ENCODE measurements at places on chromosomes 5 and 9. TPM values are rescaled to one million over a fixed set of nuclear protein-coding genes. Genes with fewer than 3 reads are reported as not detected.
A peak's percentile ranks its signal among the peaks of the same experiment; 100 is the strongest.

- DNase-seq, result no peak
Observed at GRCh38 chr5:127192836-127193338, 97.7 kb upstream of the MEGF10 start.

- no peak for DNase-seq
Observed at GRCh38 chr5:121915765-121916164, 46.0 kb upstream of the SRFBP1 start.

Gene SLC6A18
- not detected for total RNA-seq

Gene RORB
- not detected for total RNA-seq

- DNase-seq, result no peak
Observed at GRCh38 chr9:135611142-135611874, 28.0 kb downstream of the GLT6D1 start.

DNA sequence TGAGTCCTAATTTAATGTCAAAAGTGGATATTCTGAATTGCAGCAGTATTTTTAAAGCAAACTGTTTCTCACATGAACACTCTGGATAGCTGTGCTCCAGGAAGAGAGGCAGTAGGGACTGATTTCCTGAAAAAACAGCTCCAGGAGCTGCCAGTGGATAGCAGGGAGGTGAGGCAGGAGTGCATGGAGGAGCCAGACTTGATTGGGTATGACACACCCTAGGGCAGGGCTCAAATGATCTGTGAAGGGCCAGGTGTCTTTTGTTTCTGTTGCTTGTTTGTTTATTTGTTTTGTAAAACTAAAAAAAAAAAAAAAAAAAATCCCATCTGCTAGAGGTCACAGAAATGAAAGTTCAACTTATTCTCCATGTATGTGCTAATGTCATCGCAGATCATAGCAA, 83.4 kb downstream of the ADRB2 start:
- no peak for DNase-seq

Gene SV2C
- not detected for total RNA-seq

GRCh38 chr5:7398596-7399280, 2.8 kb downstream of the ADCY2 start:
- no peak for DNase-seq

Gene CCDC171
- total RNA-seq, result 1.9 TPM

- DNase-seq, result peak; percentile 24
Observed at GRCh38 chr9:68999393-69000105, 14.4 kb downstream of the PRKACG start.

GRCh38 chr5:169029661-169030274, 271.2 kb downstream of the SLIT3 start:
- DNase-seq, result no peak

DNA sequence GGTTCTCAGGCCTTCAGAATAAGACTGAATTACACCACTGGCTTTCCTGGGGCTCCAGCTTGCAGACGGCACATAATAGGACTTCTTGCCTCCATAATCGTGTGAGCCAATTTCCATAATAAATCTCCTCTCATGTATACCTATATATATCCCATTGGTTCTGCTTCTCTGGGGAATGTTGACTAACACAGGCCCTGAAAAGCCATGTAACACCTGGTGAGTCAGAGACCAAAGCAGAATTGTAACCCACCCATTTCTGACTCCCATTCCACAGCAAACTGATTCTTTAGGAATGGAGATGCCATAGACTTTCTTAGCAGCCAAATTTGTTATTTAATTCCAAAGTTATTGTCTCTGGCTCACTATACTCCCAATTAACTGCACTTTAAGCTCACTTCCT, 85.4 kb upstream of the AGXT2 start:
- DNase-seq, result no peak

Gene MARVELD2
- 1.6 TPM for total RNA-seq

GRCh38 chr5:96370976-96371375, 62.1 kb downstream of the PCSK1 start:
- DNase-seq, result no peak

- DNase-seq, result no peak
Observed at GRCh38 chr9:19409401-19410194, 789 bp downstream of the ACER2 start.

Gene CCDC192
- not detected for total RNA-seq

GRCh38 chr5:157165668-157166067, 396 bp downstream of the GARIN3 start:
- no peak for DNase-seq

GRCh38 chr9:7239708-7240107, 481.9 kb downstream of the KDM4C start:
- no peak for DNase-seq

Gene ST8SIA4
- 105 TPM for total RNA-seq

Gene EIF4E1B
- not detected for total RNA-seq

DNA sequence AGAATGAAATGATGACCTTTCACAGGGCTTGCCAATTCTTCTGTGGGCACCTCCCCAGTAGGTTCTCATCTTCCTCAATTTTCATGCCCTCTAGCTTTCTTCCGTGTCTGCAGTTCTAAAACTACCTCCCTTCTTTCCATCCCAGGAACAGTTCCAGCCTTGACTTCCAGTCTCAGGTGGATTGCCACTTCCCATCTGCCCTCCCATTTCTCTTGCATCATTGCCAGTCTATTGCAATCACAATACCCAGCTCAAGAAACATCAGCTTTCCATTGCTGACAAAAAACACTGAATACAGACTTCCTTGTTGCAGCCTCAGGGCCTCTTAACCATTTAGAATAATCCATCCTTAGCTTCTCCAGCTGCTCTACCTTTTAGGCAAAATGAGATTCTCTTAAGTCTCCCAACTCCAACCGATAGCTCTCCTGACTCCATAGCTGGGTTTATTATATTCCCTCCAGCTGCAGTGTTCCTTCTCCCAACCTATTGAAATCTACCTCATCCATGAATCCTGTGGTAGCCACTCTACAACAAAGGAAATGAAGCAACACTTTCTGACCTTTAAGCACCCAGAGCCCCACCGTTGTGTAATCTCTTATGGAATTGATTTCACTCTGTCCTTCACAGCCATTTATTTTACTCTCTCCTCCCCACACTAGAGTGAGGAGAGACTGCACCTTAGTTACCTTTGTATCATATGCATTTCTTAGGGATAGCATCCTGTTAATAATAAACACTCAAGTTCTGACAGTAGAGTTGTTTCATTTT, 75.6 kb upstream of the PCA3 start:
- DNase-seq, result no peak

Gene PTPDC1
- 7.1 TPM for total RNA-seq

DNA sequence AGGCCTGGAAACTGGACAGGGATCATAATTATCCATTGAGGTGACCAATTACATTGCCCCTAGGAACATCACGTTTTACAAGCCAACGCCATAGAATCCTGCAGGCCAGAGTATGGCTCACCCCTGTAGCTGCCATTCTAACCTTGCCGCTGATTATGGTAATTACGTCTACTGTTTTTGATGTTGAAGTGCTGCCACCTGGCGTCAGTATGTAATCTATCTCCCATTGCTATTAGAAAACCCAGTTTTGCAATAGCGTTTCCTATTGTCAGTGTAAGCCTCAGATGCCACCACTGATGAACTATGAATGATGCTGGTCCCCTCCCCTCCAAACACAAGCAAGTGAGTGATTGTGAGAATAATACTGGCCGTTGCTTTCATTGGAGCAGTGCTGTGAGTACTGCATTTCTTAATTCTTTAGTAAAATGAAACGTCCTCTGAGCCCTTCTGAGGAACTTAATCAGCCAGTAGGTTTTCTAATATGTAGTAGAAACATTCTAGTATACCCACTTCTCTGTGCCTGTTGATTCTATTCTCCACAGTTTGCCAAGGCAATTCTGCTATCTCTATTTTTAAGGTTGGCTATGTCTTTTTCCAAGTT, 100.5 kb upstream of the NMUR2 start:
- DNase-seq, result no peak

Gene BARX1
- total RNA-seq, result not detected

GRCh38 chr9:91207729-91208418, 153.8 kb downstream of the AUH start:
- DNase-seq, result no peak

DNA sequence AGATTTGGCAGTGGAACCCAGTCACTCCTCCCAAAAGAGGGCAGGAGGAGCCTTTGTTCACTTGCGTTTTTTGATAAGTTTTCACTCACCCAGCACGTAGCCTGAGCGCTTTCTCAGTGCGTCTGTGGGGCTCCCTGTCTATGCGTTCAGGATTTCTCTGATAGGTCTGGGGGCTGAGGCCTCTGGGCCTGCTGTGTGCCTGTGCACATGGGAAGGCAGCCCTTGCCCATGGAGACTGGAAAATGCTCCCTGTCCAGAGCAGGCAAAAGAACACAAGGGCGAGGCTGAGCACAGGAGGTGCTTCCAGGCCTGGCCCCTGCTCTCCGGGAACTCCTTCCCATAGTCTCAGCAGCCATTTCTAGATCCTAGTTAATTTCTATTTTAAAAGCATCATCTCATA, 249.9 kb downstream of the FSTL4 start:
- DNase-seq, result no peak

Gene KIF4B
- not detected for total RNA-seq

DNA sequence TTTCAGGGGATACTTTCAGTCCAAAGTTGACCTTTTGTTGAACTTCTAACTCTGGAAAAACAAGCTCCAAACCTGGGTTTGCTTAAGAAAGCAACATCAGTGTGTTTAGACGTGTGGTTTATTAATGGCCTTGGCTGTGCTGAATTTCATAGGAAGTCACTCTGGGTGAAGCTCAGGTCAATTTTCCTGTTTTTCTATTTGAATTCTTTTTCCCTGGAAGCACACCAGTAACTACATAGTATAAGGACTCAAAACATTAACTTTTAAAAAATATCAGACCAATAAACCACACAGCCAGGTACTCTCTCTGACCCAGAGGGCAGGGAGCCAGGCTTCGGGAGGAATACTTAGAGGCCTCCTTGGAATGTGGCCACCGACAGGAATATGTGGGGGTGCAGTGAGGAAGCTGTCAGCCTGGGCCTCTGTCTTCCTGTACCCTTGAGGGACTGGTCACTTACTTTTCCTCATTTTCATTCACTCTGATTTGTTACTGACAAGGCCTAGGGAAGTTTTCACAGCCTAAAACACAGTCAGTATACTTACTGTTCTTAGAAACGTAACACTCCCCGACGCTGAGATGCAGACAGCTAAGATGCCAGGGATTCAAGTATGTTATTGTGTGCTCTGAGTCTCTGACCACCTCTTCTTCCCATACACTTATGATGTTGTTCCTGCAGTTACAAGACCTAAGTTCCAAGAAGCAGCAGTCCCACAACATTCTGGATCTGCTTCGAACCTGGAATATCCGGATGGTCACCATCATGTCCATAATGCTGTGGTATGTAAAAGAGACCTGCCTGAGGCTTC, 18.9 kb downstream of the SLC22A5 start:
- DNase-seq, result no peak

GRCh38 chr9:106779796-106780195, 83.2 kb upstream of the ZNF462 start:
- no peak for DNase-seq

DNA sequence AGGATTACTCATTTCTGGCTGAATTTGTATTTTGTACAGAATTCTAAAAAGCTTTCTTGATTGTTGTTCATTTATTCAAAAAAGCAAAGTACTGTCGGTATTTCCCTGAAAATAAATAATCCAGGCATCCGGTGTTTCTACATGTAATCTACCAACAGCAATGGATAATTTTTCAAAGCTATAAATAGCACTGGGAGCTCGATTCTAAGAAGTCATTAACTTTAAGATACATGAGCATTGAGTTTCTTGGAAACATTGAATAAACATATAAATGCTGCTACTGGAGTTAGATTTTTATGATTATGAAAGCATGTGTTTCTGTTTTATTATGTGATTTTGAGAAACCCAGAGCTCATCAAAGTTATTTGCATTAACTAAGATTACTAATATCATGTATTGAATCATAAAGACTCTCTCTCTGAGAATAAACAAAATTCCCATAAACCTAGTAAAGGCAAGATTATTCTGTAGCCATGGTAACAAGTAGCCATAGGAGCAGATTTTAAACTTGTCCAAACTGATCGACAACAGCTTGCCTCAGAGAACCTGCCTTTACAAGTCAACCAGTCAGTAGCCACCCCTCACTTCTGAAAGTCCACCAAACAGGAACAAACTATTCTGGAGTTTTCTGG, 197.0 kb downstream of the DRD1 start:
- DNase-seq, result no peak

DNA sequence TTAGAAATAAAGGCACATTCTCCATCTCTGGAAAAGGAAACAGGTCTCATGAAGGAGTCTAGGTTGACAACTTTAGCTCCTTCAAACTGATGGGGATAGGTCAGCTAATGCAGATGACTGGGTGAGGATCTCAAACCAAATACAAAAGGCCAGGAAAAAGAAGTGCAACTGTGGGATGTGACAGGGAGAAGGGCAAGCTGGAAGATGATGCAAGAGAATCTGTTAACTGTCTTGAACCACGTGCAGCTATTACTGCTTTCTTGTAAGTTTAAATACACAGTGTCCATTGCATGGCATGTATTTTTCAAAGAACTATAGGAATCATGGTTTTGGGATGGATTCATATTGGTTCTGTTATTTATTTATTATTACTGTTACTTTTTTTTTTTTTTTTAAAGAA, 331.8 kb downstream of the NDUFS4 start:
- no peak for DNase-seq

Gene ZNF883
- 0.33 TPM for total RNA-seq

Data from activated B cell treated with CpG ODN at 0.5 μM for 24 hours (primary cell).